Activated CD4-positive, alpha-beta T cell treated with anti-CD3 and anti-CD28 coated beads, Interleukin-2, amount 10 ng/mL, durations not matched to agents 7 days and 5 days (primary cell): ENCODE measurements at places on chromosomes 2 and 18.

DNA sequence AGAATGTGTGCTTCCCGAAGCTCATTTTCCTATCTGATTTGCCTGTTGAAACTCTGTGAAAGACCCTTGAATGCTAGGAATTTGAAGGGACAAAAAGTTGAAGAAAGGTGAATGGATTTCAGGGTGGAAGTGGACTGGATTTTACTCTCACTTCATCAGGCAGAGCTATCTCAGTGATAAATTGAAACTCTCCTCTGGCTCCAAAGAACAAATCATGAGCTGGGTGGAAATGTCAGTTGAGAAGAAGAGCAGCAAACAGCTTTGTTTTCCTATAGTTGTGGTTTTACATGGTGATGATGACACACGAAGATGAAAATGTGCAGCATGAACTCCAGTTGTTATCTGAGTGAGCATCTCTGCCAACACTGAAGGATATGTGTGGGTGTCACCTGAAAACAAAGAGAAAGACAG is 34.4 kb downstream of the CD28 start:
- peak; percentile 75 for DNase-seq

DNA sequence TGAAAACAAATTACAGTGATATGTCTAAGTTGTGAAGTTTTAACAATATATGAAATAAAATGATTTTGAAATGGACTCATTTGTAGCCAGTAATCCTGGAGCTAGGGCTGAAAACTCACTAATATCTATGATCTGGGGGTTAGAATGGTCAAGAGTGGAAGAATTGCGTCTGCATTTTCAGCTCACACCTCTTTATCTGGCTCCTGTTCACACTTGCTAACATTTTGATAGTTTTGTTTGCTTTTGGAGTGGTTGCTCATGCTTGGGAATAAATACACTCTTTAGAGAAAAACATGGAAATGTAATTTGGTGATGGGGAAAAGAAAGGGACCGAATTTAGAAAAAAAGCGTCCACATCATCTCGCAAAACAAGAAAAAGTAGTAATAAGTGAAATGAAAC is 30.7 kb downstream of the UBE2F start:
- no peak for DNase-seq

GRCh38 chr18:63162271-63163014 is 157.1 kb downstream of the BCL2 start:
- DNase-seq: no peak

- DNase-seq: no peak
Observed at GRCh38 chr2:59882279-59882678, 671.2 kb downstream of the BCL11A start.

DNA sequence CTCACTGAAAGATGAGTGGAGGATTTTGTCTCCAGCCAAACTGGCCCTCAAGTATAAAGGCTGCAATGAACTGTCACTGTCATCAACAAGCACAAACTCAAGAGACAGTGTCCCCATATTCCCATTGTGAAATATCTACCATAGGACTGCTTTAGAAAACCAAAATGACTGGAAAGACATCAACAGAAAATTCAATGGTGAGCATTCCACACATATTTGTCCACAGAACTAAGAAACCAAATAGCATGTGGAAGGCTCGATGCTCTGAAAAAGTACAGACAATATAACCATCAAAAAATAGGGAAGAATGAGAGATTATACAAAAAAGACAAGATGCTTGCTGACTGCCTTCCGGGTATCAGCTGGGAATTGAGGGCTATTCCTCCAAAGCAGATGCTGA is 37.6 kb downstream of the TGFBRAP1 start:
- no peak for DNase-seq
